ENCODE measurements at places on chromosomes 3 and 15.

GRCh38 chr3:38985581-38985980 is 66.2 kb downstream of the SCN11A start:
- DNase-seq, result no peak

- DNase-seq, result no peak
Measured at GRCh38 chr3:158085358-158085757, 20.9 kb downstream of the SHOX2 start.

DNA sequence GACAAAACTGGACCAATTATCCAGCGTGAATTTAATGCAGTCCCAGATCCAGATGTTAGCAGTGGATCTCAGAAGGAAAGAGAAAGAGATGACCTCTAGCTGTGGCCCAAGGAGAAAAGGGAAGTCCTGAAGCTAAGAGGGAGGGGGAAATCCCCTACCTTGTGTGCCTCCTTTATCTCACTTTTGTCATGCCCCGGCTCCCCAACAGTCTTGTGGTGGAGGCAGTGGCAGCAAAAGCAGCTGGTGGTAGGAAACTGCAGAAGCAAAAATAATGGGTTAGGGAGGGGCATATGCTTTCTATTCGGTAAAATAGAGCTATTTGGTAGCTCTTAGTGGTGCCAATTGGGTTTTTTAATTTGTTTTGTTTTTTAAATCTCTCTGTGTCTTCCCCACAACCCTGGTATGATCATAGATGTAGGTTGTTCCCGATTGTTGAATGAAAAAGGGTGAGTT is 56.5 kb downstream of the MCTP2 start:
- peak; percentile 31 for DNase-seq

- no peak for DNase-seq
Measured at GRCh38 chr15:59329091-59329490, 43.6 kb downstream of the MYO1E start.

DNA sequence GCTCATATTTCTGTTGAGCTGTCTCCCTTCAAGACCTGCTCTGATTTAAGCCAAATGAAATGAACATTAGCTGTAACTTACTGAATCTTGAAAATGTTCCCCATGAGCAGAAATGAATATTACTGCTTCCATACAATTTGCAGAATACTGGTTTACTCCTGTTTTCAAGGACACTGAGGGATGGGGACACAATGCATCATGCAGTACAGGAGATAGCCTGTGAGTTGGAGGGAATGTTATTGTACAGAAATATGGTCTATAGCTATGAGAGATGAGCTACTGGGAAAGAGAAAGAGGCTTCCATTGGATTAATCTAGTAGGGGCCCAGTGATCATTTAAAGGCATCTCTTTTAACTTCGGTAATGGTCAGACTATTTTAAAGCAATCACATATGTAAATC is 798.2 kb downstream of the GRM7 start:
- no peak for DNase-seq

DNA sequence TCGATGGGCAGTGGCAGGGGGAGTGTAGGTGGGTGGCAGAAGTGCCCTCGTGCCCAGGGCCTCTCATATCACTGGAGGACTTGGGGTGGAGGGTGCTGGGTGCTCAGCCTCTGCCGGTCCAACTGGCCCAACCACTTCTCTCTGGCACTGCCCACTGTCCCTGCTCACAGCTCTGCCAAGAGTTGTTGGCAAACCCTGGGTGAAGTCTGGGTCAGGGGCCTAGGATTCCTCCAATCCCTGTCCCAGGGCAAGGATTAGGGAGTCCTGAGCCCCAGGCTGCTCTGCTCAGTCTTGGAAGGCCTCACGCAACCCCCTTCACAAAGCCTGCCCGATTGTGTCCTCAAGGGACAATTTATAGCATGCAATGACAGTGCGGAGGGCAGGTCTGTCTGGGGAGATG is 5.2 kb upstream of the PRKCD start:
- no peak for DNase-seq

DNA sequence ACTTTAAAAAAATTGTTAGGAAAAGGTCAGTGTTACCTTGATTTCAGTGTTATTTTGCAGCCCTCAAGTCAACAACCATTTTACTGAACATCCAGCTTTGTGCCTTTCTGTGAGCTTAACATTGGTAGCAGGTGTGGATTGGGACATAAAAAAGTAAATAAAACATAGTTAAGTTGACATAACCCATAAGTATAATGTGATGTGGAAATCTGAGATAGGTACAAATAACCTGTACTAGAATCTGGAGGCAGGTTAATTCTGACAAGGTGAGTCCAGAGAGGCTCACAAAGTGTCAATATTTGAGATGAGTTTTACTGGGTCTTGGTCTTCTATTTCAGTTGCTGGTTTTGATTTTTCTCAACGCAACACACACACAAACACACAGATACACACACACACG is 151.3 kb downstream of the LPP start:
- no peak for DNase-seq

GRCh38 chr3:2172561-2173171 is 74.0 kb downstream of the CNTN4 start:
- DNase-seq, result no peak

GRCh38 chr3:8482960-8483665 is 18.5 kb upstream of the LMCD1 start:
- DNase-seq, result no peak

- DNase-seq, result no peak
Measured at GRCh38 chr3:125072301-125072700, 16.5 kb upstream of the HEG1 start.

DNA sequence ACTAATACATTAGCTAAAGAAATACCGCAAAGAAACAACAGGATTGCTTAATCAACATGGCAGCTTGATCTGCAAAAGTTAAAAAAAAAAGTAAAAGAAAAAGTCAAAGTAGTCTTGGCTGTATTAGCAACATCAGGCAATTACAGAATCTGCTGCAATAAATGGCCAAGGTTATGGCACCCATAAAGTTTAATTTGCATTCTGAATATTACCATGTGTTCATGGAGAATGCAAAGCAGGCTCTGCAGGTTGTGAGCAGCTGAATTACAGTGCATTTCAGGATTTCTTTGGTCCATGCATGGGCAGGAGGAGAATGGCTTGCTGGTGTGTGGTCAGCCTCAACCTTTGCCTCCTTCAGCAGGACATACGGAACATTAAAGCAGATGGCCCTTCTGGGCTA is 199.1 kb upstream of the AZI2 start:
- no peak for DNase-seq

All from stimulated activated CD4-positive, alpha-beta T cell treated with anti-CD3 and anti-CD28 coated beads, Interleukin-2, amount 100 ng/mL, for 24 hours (primary cell).